ENCODE measurements at places on chromosomes 1 and 21.

DNA sequence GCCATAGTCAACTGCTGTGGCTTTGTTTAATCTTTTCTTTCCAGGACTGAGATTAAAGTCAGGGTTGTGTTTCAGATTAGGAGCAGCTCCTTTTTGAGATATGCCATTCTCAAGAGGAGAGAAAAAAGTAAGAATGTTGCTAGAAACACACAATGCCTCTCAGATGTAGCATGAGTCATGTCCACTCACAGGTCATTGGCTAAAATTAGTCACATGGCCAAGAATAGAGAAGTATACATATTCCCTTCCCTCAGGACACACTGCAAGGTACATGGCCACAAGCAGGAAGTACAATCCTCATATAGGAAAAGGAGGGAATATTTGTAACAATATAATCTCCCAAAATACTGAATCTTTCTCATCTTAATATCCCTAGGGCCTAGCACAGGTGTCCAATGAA, 141.9 kb upstream of the PTBP2 start:
- DNase-seq: no peak

- no peak for DNase-seq
Observed at GRCh38 chr1:3251099-3251806, 182.2 kb downstream of the PRDM16 start.

GRCh38 chr1:216841165-216841564, 117.9 kb upstream of the ESRRG start:
- no peak for DNase-seq

- DNase-seq: no peak
Observed at GRCh38 chr1:151312826-151313225, 14.4 kb downstream of the PI4KB start.

DNA sequence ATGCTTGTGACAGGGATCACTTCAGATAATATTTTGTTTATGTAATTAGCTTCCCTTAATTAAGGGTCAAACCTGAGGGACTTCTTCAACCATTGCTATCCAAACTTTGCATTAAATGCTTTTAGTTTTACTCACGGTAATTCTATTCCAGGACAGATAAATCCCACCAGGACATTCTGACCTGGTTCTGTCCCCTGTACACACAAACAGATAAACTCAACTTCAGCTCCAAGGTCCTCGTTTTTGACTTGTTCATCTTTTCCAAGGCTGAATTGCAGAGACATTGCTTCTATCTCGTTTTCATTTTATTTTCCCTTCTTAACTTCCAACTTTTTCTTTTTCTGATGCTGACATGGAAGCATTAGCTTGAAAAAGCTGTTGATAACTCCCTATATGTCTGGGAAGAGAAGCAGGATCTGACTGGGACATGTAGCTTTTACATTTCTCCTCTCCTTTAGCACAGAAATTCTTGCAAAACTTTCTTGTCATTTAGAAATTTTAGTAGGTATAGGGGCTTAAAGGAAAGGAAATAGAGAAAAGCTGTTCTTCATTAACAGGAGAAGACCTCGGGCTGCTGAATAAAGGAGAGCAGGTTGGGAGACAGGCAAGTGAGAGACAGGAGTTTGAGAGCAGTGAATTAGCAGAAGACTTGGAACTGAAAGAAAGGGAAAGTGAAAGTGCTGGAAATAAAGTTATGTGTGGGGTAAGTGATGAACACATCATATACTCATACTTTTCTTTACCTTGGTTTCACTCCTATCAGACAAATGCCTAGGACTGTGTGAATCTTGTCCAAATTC, 231.7 kb upstream of the B3GALT2 start:
- DNase-seq: no peak
